ENCODE measurements at places on chromosomes 7 and 10.

DNA sequence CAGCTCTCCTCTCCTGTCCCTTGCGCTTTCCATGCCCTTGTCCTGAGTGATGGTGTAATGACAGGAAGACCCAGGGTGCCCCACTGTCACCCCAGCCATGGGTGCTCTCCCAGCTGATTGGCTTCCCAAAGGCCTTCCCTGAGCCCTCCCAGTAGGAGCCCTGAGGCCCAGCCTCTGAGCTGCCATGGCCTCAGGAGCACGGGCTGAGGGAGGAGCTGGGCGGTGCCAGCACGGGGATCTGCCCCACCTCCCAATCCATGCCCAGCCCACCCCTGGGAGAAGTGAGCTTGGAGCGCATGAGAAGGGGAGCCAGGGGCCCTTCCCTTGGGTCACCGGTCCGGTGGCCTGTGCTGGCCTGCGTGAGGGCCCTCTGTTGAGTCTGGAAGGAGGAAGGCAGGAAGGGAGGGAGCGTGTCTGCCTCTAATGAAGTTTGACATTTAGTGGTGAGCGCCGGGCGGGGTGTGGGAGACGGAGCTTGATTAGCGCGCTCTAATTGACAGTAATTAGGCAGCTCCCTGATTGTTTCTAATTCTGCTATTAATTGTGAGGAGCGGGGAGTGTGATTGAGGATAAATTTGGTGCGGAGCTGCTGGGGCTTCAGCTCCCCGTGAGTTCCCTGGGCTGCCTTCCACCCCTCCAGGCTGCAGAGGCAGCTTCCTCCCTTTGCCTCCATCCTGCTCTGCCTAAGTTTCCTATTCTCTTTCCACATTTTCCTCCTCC, 28.3 kb downstream of the GBX1 start:
- no peak for DNase-seq

- no peak for DNase-seq
Observed at GRCh38 chr10:113127901-113128283, 177.8 kb downstream of the TCF7L2 start.

GRCh38 chr7:99016196-99016595, 127.7 kb downstream of the SMURF1 start:
- DNase-seq = no peak

DNA sequence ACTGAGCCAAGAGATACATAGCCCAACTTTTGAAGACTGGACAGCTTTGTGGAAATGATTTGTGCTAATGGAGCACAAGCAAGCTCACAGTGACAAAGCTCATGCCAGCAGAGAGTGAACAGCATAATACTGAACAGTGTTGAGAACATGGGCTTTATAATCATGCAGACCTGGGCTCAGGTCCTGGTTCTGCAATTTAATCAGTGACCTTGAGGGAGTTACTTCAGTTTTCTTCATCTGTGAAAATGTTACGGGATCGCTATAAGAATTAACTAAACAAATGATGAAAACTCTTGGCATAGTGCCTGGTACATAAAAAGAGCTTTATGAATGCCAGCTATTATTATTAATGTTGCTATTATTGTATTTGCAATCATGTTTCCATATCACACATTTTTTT, 690.5 kb upstream of the LRRN3 start:
- no peak for DNase-seq

- no peak for DNase-seq
Observed at GRCh38 chr7:76037310-76037709, 10.5 kb downstream of the STYXL1 start.

DNA sequence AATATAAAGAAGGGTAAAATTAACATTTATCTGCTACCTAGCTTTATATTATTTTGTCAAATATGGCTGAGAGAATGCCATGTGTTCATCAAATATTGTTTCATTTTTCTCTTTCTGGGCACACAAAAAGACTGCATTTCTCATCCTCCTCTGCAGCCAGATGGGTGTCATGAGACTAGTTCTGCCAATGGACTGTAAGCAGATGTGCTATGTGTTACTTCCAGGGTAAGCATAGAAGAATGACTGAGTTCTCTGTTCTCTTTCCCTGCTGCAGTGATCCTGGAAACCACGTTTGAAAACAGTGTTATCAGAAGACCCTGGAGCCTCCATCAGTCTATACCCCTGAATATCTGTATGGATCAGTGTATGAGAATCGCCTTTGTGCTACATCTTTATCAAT, 24.1 kb upstream of the SLK start:
- DNase-seq = no peak

- no peak for DNase-seq
Observed at GRCh38 chr7:24873944-24874343, 106.0 kb downstream of the OSBPL3 start.

GRCh38 chr10:13526948-13527863, 1.6 kb downstream of the BEND7 start:
- DNase-seq = peak; percentile 69

GRCh38 chr10:128751284-128751683, 625.1 kb upstream of the MKI67 start:
- DNase-seq = no peak

GRCh38 chr10:77548157-77548556, 89.5 kb downstream of the KCNMA1 start:
- no peak for DNase-seq

DNA sequence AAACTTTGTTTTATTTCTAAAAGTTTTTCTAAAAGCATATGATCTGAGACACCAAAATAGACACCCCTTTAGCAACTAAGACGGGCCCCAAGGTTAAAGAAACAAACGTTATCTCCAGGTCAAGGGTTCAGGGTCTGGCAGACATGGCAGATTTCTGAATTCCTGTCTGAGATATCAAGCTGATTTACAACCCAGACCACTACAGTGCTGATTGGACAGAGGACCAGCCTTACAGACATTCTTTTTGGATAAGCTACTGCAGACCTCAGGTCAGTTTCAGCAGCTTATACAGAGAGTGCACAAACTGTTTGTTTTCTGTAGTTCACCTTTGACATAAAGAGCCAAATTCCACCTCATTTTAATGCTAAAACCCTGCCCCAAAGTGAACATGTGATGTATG, 34.8 kb downstream of the SVOPL start:
- no peak for DNase-seq

DNA sequence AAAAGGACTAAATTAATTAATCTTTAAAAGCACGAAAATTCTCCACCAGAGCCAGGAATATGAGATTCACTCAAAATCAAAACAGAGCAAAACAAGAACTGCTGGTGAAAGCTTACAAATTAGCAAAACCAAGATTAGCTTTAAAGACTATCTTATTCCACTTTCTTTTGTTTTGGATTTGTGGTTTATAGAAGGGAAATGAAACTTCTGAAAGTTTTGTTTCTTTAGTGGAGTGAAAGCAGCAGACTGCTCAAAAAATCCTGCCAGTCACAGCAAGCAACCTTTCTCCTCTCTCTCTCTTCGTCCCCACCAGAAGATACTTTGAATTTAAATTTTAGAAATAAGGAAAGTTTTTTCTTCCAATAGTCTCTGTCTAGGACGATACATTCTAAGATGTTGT, 7.8 kb downstream of the ACTA2 start:
- no peak for DNase-seq

GRCh38 chr7:40200791-40201190, 66.0 kb downstream of the SUGCT start:
- DNase-seq = no peak

- DNase-seq = no peak
Observed at GRCh38 chr7:147279964-147280374, 1163.4 kb downstream of the CNTNAP2 start.

GRCh38 chr7:16644636-16645592, 640 bp downstream of the ANKMY2 start:
- peak; percentile 87 for DNase-seq

GRCh38 chr7:92833766-92834506, 2.4 kb downstream of the CDK6 start:
- peak; percentile 88 for DNase-seq

DNA sequence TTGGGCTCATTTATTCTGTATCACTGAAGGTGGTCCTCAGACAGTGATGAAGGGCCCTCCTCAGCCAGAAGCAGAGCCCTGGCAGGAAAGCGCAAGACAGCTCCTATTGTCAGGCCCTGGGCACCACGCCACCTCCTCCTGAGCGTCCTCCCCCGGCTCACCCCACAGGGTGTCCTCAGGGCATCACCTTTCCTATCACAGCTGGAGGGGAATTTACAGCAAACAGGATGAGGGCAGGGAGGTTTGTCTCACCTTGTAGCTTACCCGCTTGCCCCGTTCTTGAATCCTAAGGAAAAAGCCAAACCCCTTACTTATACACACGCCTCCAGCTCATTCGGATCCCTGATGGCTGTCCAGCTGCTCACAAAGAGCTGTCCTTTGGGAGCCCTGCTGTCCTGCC, 50.2 kb upstream of the LANCL2 start:
- DNase-seq = no peak

GRCh38 chr10:107160866-107161265, 3.6 kb downstream of the SORCS1 start:
- DNase-seq = no peak

DNA sequence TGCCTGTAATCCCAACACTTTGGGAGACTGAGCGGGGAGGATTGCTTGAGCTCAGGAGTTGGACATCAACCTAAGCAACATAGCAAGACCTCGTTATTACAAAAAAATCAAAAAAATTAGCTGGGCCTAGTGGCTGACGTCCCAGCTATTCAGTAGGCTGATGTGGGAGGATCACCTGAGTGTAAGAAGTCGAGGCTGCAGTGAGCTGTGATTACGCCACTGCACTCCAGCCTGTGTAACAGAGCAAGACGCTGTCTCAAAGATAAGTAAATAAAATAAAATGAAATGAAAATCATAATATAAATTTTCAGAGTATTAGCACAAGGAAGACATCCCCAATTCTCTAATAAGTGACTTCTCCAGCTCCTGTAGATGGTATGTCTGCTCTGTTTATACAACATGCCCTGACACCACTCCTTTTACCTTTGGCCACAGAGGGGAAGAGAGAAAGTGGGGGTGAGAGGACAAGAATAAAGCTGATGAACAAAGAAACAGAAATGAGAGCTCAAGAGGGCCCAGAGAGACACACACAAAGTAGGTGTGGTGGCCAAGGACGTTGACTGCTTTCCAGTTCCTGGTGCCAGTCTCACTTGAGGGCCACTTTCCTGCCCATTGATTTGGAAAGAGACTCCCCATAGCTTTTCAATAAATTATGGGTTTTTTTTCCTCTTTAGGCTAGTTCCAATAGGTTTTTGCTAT, 62.9 kb downstream of the PTTG1IP2 start:
- no peak for DNase-seq

DNA sequence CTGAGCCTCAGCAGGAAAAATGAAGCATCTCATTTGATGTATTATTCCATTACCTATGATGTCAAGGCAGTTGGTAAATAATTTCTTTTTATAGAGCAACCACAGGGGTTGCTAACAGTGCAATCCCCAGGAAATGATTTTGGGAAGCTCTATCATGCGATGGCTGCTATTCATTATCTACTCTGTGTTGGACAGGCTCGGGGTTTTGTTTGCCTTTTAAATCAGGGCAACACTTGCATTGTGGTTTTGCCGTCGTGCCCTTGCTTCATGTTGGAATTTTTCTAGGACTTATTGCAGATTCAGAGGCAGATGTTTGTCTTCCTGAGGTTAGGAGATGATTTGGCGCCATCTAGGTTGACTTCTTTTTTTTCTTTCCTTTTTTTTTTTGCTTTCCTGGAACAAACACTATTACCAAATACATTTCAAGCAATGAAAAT, 128.4 kb downstream of the BICC1 start:
- peak; percentile 52 for DNase-seq

DNA sequence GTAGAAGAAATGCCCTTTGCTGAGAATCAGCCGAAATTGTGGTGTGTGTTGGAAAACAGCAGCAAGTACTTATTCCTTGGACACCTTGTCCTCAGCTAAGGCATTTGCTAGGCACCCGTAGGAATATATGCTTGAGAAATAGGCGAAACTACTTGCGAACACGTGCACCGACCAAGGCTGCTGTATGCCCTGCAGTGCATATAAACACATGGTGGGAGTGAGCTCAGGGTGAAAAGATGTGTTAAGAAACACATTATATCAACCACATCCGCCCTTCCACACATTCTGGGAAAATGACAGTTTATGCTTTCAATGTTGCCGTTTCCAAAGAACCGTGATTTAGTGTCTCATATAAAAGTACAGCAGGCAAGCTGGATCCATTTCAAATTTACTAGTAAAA, 199.2 kb downstream of the JCAD start:
- no peak for DNase-seq

DNA sequence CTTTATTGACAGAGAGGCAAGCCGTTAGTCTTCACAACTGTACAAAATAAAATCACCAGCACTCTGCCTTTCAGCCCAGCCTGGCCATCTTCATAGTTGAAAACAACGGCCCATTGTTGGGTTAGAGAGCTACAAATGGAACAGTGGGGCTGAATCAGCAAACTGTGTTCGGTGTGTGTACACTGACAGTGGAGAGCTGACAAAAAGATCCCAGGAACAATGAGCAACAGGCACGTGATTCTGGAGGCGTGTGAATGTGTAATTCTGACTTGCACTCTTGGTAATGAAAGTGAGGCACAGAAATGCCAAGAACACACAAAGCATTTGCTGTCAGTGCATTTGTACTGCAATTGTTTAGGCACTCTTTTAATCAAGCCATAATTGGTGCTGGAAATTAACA, 303.7 kb downstream of the WDR11 start:
- DNase-seq = no peak

- DNase-seq = no peak
Observed at GRCh38 chr7:71403202-71403946, 271.4 kb downstream of the GALNT17 start.

GRCh38 chr7:51700593-51701215, 384.1 kb upstream of the COBL start:
- no peak for DNase-seq

DNA sequence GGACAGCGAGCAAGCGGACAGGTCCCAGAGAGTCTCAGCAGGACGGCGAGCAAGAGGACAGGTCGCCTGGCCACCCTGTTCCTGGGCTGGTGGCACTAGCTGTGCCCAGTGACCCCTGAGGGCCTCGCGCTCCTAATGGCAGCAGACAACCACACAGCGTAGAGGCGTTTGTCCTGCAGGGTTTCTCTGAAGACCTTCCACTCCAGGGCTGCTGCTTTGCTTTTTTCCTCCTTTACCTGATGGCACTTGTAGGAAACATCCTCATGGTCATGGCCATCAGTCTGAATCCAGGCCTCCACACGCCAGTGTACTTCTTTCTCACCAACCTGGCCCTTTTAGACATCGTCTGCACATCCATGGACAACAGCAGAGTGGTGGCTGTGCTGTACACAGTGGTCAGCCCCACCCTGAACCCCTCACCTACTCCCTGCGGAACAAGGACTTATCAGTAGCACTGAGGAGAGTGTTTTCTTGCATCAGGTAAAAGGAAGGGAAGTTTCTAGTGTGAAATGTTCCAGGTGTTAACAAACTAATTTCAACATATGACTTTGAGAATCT, 27.4 kb downstream of the SCART1 start:
- DNase-seq = no peak

- no peak for DNase-seq
Observed at GRCh38 chr7:112157072-112157471, 49.1 kb downstream of the DOCK4 start.

DNA sequence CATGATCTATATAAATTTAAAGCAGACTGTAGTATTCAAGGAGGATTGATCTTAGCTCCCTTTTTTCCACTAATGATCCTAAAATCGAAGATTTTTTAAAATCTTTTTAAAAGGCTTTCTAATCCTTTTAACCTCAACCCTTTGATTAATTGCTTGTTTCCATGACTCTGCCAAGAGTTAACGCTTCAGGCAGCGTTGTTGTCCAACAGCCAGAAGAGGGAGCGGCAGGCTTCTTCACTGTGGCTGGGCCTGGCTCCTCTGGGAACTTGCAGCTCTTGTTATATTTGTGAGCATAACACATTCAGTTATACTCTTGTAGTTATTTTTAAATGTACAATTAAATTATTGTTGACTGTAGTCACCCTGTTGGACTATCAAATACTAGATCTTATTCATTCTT, 26.3 kb downstream of the CRCP start:
- no peak for DNase-seq

- no peak for DNase-seq
Observed at GRCh38 chr7:42914421-42915045, 2.7 kb upstream of the C7orf25 start.

All from LoVo (cell line).